ENCODE measurements at places on chromosomes 6 and 20.

DNA sequence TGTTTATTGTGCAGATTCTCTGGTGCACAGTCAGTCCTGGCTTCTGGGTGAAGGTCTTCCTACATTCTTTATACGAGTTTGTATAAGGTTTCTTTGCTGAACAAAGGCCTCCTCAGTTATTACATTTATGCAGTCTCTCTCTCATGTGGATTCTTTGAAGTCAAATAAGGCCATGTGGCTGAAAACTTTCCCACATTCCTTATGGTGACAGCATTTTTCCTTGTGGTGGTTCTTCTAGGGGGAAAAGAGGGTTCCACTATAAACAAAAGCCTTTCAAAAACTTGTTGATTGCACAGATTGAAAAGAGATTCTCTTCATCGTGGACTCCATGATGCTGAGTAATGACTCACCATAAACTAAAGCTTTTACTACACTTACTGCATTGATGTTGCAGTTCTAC is 19.2 kb downstream of the ZSCAN12 start:
- peaks cover 17% of the 10 kb centered on the region for H3K4me1 ChIP-seq
- H3K36me3 ChIP-seq, result peaks cover 7% of the 10 kb centered on the region
- H3K27ac ChIP-seq, result no peak overlapping the region
- H3K4me3 ChIP-seq, result no peak overlapping the region
- no peaks in the 10 kb centered on the region for H3K27me3 ChIP-seq

DNA sequence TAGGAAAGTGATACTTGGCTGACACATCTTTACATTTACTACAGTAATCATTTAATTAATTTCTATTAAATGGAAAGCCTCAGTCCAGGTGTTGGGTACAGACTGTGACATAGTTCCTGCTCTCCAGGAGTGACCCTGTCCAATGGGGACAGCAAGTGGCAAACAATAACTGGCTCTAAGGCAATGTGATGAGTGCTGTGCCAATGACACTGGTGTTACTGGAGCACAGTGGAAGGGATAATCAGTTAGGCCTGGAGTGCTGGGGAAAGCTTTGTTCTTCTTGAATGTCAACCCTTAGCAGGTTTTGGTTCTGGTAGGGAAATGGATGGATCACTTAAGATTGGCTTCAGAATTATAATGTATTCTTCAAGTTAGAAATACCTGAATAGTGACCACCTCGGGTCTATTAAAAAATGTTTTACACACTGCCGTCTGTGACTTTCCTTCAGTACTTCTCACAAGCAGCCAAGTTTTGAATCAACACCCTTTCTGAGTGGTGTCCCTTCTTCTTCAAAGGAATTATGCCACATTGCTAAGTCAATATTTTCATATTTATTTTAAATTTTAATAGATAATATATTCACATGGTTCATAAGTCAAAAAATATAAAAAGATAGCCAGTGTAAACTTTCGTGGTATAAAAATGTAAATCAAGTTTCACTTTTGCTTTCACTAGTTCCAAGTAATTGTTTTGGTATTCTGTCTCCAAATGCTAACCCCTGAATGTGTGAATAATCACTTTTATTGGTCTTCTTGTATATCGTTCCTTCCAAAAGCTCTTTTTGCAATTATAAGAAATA is 9.6 kb downstream of the CMTR1 start:
- peaks cover 9% of the 10 kb centered on the region for H3K4me1 ChIP-seq
- DNase-seq, result peak; percentile 24
- H3K36me3 ChIP-seq, result peaks cover 46% of the 10 kb centered on the region
- no peaks in the 10 kb centered on the region for H3K27me3 ChIP-seq

DNA sequence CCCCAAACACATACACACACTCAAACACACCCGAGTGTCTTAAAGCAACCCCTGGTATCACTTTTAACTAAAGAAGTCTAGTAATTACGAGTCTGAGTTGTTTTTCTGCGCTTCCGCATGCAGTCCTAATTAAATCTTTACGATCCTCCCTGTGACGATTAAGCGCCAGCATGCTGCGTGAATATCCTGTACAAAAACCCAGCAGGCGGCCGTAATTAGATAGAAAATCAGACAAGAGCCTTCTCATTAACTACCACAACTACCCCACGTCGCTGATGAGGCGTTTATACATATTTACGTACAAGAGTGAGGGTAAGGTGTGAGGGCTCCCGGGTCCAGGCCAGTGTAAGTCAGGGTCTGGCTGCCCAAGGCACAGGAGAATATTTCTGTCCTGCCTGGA is 8.1 kb downstream of the TFAP2B start:
- no peak for DNase-seq
- peaks cover 72% of the 10 kb centered on the region for H3K27me3 ChIP-seq
- no peaks in the 10 kb centered on the region for H3K4me1 ChIP-seq
- H3K4me3 ChIP-seq, result no peak overlapping the region
- no peak overlapping the region for H3K27ac ChIP-seq

GRCh38 chr6:30494291-30494861 is 5.1 kb downstream of the HLA-E start:
- H3K4me3 ChIP-seq, result no peak overlapping the region
- DNase-seq, result peak; percentile 58
- H3K27ac ChIP-seq, result no peak overlapping the region

DNA sequence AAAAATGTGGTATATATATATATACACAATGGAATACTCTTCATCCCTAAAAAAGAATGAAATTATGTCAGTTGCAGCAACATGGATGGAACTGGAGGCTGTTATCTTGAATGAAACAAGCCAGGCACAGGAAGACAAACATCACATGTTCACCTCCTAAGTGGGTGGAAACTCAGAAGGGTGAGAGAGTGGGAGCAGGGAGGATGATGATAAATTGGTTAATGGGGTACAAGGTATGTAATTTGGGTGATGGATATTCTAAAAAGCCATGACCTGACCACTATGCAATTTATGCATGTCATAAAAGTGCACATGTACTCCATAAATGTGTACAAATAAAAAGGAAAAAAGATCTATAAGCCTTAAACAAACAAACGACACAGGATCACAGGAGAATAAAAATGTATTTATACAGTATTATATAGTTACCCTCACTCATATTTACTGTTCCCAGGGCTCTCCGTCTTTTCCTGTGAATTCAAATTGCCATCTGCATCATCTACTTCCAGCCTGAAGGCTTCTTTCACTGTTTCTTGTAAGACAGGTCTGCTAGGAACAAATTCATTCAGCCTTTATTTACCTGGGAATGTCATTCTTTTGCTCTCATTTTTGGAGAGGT is 89.8 kb downstream of the SYNDIG1 start:
- no peaks in the 10 kb centered on the region for H3K27me3 ChIP-seq
- H3K4me1 ChIP-seq, result no peaks in the 10 kb centered on the region
- H3K4me3 ChIP-seq, result no peak overlapping the region
- H3K27ac ChIP-seq, result no peak overlapping the region
- DNase-seq, result no peak

- no peak for DNase-seq
- no peak overlapping the region for H3K4me3 ChIP-seq
- no peaks in the 10 kb centered on the region for H3K4me1 ChIP-seq
- no peaks in the 10 kb centered on the region for H3K27me3 ChIP-seq
- H3K27ac ChIP-seq, result no peak overlapping the region
- H3K36me3 ChIP-seq, result no peaks in the 10 kb centered on the region
Measured at GRCh38 chr20:38377039-38377685, 30.9 kb downstream of the LBP start.

DNA sequence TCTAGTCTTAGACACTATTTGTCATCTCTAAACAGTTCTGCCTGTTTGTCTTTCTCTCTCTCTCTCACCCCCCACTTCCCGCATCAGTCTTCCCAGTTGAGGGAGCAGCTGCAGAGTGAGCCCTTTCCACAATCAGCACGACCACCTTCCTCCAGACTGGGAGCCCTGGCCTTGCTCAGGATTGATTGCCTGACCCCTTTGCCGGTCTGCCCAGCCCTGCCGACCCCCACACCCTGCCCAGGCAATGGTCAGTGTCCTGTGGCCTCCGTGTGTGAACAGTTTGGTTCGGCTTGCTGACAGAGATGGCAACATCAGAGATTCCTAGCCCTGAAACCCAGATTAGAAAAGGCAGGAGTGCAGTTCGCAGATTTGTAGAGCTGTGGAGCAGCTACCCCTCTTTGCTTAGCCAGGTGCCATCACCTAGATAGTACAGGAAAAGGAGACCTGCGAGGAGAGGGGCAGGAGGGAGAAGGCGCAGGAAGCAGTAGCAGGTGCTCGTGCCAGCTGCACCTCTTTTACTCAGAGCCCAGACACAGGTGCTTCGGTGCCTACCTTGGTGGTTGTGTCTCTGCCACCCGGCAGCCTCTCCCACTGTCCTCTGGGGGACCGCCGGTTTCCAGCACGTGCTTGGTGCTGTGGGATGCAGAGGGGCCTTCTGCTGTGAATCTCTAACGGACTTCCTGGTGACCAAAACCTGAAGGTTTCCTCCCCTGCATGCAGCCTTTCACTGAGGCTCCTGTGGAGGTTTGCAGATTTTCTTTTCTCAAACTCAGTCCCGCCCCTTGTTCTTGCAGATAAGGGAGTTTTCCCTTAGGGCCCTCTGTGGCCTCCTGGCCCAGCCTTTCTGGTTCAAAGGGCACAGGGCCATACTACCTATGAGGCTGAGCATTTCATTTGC is 92.4 kb downstream of the SCML4 start:
- DNase-seq, result no peak
- no peaks in the 10 kb centered on the region for H3K36me3 ChIP-seq
- no peak overlapping the region for H3K4me3 ChIP-seq

DNA sequence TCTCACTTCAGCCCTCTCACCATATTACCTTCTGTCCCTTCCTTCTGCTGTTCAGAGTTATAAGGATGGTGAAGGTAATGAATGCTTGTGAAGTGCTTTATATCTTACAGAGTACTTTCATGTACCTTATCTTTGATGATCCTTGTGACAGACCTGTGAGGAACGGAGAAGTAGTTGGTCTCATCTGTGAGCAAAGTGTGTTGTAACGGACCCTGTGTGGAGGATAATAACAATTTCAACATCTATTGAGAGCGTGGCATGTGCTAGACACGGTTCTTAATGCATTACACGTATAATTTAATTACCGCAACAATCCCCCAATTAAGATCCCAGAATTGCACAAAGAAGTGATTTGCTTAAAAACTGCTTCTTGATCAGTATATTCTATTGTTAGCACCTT is 124.6 kb downstream of the ANKS1A start:
- DNase-seq, result no peak
- H3K4me1 ChIP-seq, result no peaks in the 10 kb centered on the region
- H3K36me3 ChIP-seq, result peaks cover 16% of the 10 kb centered on the region
- no peak overlapping the region for H3K27ac ChIP-seq
- H3K4me3 ChIP-seq, result no peak overlapping the region

- no peak overlapping the region for H3K27ac ChIP-seq
- no peak for DNase-seq
- no peak overlapping the region for H3K4me3 ChIP-seq
- no peaks in the 10 kb centered on the region for H3K36me3 ChIP-seq
Measured at GRCh38 chr6:157621406-157621805, 201.6 kb upstream of the SNX9 start.

- no peaks in the 10 kb centered on the region for H3K27me3 ChIP-seq
- H3K4me1 ChIP-seq, result peaks cover 3% of the 10 kb centered on the region
- H3K27ac ChIP-seq, result no peak overlapping the region
- peaks cover 30% of the 10 kb centered on the region for H3K36me3 ChIP-seq
Measured at GRCh38 chr6:35091346-35092083, 49.6 kb downstream of the TCP11 start.

- no peak overlapping the region for H3K27ac ChIP-seq
- DNase-seq, result no peak
- no peak overlapping the region for H3K4me3 ChIP-seq
Measured at GRCh38 chr20:50026746-50027575, 44.2 kb downstream of the SNAI1 start.

DNA sequence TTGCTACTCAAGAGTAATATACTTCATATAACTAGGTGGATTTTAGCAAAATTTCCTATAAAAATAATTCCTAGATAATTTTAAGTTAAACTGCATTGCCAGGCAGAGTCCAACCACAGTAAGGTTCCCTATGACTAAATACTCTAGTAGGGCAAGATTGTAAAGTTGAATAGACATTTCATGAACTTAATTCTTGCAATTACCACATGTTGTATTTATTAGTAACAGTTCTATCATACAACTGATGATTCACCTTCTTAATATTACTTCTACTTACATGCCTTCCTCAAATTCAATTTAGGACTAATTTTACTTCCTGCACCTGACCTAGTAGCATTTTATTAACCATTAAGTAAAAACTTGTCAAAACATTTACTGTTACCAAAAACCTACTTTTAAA is 266.7 kb upstream of the THEMIS start:
- no peaks in the 10 kb centered on the region for H3K4me1 ChIP-seq
- no peaks in the 10 kb centered on the region for H3K36me3 ChIP-seq
- no peaks in the 10 kb centered on the region for H3K27me3 ChIP-seq

DNA sequence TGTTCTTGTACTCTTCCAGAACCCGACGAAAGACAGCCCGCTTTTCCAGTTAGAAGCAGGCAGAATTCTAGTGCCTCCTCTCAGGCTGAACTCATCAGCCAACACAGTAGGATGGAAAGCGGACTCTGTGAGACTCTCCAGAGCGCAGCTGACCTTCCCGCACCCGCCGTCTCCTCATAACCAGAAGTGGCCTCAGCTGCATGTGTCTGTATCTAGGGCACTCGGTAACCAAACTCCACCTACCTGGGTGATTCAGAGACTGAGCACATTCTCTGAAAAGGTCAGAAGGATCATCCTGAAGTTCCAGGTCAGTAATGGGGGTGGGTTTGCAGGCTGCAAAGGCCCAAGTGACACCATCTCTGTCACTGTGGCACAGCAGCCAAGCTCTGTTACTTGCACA is 66.7 kb upstream of the NFATC2 start:
- DNase-seq, result no peak
- no peak overlapping the region for H3K4me3 ChIP-seq

DNA sequence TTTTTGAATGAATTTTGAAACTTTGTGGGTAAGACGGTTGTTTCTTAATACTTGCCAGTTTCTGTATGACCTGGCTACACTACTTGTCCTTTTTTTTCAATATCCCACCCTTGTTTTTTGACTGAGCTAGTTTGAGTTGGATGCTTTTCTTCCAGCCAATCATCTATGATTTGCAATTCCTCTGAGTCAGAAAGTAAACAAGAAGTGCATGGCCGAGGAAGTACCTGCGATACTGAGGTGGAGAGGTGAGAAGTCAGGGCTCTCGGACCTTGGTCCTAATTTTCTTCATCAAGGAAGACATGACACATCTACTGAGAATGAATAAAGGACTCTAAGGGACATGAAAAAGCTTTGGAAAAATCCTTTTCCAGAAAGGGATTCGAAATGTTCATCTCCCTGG is 185.7 kb downstream of the LINC00237 start:
- no peaks in the 10 kb centered on the region for H3K36me3 ChIP-seq
- no peak overlapping the region for H3K4me3 ChIP-seq
- no peaks in the 10 kb centered on the region for H3K4me1 ChIP-seq
- H3K27ac ChIP-seq, result no peak overlapping the region
- H3K27me3 ChIP-seq, result peaks cover 3% of the 10 kb centered on the region
